Colonic mucosa (tissue), 4 donors: ENCODE measurements at places on chromosomes 6 and 20. TPM values are rescaled to one million over a fixed set of nuclear protein-coding genes. Genes with fewer than 3 reads are reported as not detected.

GRCh38 chr20:14360416-14360815 lies 23.0 kb upstream of the FLRT3 start:
- H3K36me3 ChIP-seq, result no peaks in the 10 kb centered on the region
- no peak overlapping the region for H3K27ac ChIP-seq
- no peaks in the 10 kb centered on the region for H3K27me3 ChIP-seq
- DNase-seq, result no peak

DNA sequence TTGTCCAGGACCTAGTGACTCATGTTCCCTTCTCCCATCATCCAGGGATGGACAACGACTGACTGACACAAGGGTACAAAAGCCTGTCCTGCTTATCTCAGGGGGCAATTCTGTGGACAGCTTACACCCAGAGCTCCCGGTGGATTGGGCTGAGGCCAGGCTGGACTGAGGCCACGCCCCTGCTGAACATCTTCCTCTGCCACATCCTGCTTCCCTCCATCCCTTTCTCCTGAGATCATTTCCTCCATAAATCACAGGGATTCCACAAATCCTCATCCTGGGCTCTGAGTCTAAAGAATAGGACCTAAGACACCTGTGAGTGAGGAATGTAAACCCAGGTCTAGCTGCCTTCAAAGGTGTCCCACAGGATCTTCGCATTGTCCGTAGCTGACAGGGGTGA lies 30.4 kb upstream of the RNF24 start:
- no peak overlapping the region for H3K27ac ChIP-seq
- H3K27me3 ChIP-seq, result no peaks in the 10 kb centered on the region
- no peaks in the 10 kb centered on the region for H3K4me1 ChIP-seq
- H3K36me3 ChIP-seq, result no peaks in the 10 kb centered on the region
- H3K4me3 ChIP-seq, result no peak overlapping the region

- no peak overlapping the region for H3K4me3 ChIP-seq
- H3K36me3 ChIP-seq, result no peaks in the 10 kb centered on the region
- DNase-seq, result no peak
- no peak overlapping the region for H3K27ac ChIP-seq
These were observed 232.1 kb downstream of the TMEM242 start for GRCh38 chr6:157091243-157091642.

- no peak overlapping the region for H3K27ac ChIP-seq
- no peaks in the 10 kb centered on the region for H3K4me1 ChIP-seq
- no peaks in the 10 kb centered on the region for H3K36me3 ChIP-seq
- no peak for DNase-seq
- no peaks in the 10 kb centered on the region for H3K27me3 ChIP-seq
These were observed 58.8 kb downstream of the RSPO3 start for GRCh38 chr6:127177030-127177922.

DNA sequence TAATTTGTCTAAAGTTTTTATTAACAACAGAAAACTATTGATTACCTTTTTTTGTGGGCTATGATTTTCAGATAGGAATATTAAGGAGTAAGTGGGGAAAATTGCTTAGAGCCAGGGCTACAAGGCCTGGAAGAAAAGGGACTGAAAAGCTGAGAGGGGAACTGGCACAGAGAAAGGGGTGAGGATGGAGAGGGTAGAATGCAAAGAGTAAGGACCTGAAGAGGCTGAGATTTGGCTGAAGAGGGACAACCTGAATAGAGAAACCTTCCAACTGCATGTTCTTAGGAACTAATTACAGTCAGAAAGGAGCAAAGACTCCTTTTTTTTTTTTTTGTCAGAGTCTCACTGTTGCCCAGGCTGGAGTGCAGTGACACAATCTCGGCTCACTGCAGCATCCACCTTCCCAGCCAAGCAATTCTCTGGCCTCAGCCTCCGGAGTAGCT lies 16.7 kb downstream of the BTN2A1 start:
- peak overlapping the region; percentile 94 for H3K27ac ChIP-seq
- no peaks in the 10 kb centered on the region for H3K27me3 ChIP-seq
- H3K4me3 ChIP-seq, result peak overlapping the region; percentile 27
- H3K36me3 ChIP-seq, result no peaks in the 10 kb centered on the region

- H3K4me3 ChIP-seq, result no peak overlapping the region
- DNase-seq, result no peak
- no peak overlapping the region for H3K27ac ChIP-seq
- no peaks in the 10 kb centered on the region for H3K36me3 ChIP-seq
These were observed 3.7 kb downstream of the TNXB start for GRCh38 chr6:32105433-32105832.

MYL9 gene
- total RNA-seq, result 49.3 TPM

MAFB gene
- total RNA-seq, result 2.8 TPM

SLC35F1 gene
- 1.1 TPM for total RNA-seq

ECT2L gene
- total RNA-seq, result not detected

CST7 gene
- 0.47 TPM for total RNA-seq

PACRG gene
- total RNA-seq, result 1.7 TPM

EIF2S2 gene
- total RNA-seq, result 71.6 TPM

OR2B6 gene
- total RNA-seq, result 0.47 TPM

GPR6 gene
- total RNA-seq, result not detected

SLC17A2 gene
- not detected for total RNA-seq
